RCC 7860 (cell line): ENCODE measurements at places on chromosomes 7 and 10.
A peak's percentile ranks its signal among the peaks of the same experiment; 100 is the strongest.

- DNase-seq = no peak
Observed at GRCh38 chr7:104814671-104815400, 199.2 kb upstream of the KMT2E start.

DNA sequence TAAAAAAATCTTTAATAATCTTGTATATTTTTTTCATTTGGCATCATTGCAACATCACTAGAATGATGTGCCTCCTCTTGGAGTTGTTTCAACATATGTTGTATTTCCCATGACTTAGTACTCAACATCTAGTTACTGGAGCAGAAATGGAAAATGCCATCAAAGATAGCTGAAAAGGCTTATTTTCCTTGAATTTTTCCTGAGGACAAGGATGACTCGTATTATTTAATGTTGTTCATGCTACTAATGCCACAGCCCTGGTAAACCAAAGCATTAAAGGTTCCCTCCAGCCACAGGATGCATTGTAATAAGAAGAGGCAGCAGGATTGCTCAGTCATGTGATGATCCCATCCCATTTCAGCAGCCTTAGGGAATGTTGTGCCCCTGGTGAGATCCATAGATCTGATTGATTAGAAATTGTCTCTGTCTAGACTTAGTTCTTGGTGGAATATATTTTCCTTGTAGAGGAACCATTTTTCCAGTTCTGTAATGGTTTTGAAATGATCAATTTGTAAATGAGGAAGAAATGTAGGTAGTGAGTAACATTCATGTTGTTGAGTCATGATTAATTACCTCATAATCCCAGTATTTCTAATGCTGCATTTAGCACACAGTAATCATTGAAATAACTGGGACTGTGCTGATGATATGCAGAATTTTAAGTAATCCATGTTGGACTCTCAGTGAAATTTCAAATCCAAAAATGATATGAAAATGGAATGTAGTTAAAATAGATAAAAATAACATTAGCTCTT, 91.3 kb upstream of the SMIM30 start:
- no peak for DNase-seq

- DNase-seq = no peak
Observed at GRCh38 chr10:28822719-28823464, 145.6 kb downstream of the BAMBI start.

- DNase-seq = peak; percentile 80
Observed at GRCh38 chr10:110495731-110496552, 1.8 kb upstream of the DUSP5 start.

DNA sequence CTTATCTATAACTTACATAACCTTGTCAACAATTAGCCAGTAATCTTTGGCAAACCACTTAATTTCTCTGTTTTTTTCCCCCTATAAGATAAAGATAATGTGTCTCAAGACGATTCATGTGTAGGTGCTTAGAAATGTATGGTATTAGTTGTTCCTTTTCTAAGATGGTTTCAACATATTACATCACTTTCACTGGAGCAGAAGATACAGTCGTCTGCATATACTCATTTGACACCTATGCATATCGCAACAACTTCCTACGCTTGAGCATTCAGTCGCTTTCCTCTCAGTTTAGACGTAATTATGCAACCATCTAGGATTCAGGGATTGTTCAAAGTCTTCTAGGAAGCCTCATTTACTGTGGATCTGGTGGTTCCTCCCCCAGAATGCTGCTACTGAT, 396.7 kb downstream of the PHTF2 start:
- no peak for DNase-seq

DNA sequence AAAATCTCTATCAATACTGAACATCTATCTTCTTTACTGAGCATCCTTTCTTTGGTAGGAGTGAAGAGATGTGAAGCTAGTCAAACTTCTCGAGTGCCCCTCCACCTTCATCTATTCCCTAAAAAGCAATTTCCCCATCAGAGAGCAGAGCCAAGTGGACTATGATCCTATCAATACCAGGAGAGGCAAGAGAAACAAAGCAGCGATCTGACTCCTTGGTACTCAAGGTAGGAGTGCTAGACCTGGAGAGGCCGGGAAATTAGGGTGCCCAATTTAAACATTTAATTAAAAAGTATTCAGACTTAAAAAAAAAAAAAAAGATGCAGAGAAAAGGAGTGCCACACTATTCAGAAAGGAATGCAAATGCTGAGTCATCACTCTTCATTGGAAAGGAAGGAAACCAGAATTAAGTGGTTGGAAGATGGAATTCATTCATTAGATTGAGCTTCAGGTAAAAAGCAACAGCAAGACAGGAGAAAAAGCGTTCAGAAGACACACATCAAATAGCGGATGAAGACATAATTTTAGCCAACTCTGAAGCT, 1.6 kb downstream of the TIAL1 start:
- peak; percentile 39 for DNase-seq

GRCh38 chr10:3255075-3255474, 82.5 kb upstream of the PITRM1 start:
- no peak for DNase-seq

- no peak for DNase-seq
Observed at GRCh38 chr10:132893090-132893489, 49.3 kb downstream of the CFAP46 start.

DNA sequence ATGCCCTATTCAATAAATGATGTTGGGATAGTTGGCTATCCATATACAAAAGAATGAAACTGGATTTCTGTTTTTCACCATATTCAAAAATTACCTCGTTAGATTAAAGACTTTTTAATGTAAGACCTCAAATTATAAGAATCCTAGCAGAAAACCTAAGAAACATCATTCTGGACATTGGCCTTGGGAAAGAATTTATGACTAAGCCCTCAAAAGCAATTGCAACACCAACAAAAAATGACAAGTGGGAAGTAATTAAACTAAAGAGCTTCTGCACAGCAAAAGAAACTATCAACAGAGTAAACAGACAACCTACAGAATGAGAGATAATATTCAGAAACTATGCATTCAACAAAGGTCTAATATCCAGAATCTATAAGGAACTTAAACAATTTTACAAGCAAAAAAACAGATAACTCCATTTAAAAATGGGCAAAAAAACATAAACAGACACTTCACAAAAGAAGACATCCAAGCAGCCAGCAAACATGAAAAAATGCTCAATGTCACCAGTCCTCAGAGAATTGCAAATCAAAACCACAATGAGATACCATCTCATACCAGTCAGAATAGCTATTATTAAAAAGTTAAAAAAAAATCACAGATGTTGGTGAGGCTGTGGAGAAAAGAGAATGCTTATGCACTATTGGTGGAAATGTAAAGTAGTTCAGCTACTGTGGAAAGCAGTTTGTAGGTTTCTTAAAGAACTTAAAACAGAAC, 309.8 kb downstream of the AHR start:
- DNase-seq = no peak
